ENCODE measurements at places on chromosomes 16 and 17.

DNA sequence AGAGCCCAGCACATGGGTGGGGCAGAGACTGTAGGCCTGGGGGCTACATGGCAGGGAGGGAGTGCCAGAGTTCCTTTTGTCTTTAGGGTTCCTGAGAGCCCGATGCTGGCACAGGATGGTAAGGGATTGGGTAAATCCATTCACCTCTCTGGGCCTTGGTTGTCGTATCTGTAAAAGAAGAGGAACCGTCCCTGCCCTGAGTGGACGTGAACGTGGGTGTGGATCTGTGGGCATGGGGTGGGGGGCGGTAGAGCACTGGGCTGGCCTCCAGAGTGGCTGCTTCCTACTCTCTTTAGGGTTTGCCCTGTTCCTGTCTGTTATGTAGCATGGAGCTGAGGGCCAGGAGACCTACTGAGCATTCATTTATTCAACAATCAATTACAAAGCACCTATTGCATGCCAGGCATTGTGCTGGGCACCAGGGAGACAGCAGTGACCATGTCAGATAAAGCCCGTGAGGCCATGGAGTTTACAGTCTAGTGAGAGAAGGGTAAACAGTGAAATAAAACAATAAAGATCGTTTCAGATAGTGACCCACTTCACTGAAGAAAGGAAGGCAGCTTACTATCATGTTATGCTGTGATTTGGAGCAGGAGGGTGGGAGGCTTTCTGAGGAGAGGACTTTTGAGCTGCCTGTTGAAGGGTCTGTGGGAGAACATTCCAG is 13.1 kb upstream of the TCAP start:
- no peak for DNase-seq

- no peak for DNase-seq
Measured at GRCh38 chr17:78412403-78412802, 34.0 kb downstream of the PGS1 start.

DNA sequence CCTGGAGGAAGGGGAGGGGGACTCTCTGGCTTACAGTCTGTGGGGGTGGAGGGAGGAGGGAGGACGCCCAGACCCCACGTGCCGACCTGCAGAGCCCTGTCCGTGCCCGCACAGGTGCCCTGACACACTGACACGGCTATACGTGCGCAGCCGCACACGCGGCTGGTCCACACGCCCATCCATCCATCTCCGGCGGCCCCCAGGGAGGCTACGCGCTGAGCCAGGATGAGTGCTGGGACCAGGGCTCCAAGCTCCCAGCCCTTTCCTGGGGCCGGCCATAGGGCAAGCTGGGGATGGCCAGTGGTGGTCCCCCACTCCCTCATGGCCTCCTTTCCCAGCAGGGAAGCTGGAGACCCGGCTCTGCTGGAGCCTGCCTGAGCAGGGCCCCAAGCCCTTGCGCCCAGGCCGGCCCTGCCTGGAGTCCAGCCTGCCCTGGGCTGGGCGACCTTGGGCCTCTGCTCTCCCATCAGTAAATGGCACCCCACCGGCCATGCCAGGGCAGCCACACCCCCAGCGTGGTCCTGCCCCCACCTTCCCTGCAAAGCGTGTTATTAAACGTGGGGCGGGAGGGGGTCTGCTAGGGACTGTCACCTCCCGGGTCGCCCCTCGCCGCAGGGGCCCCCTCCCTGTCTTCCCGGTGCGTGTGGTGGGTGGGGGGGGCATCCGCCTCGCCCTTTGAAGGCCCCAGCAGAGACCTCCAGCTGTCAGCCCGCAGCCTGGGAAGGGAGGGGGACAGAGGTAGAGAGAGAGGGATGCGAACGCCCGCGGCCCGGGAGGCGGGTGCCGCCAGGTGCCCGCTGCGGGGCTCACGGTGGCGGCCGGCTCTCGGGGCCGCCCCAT is 863 bp downstream of the CASKIN1 start:
- no peak for DNase-seq

DNA sequence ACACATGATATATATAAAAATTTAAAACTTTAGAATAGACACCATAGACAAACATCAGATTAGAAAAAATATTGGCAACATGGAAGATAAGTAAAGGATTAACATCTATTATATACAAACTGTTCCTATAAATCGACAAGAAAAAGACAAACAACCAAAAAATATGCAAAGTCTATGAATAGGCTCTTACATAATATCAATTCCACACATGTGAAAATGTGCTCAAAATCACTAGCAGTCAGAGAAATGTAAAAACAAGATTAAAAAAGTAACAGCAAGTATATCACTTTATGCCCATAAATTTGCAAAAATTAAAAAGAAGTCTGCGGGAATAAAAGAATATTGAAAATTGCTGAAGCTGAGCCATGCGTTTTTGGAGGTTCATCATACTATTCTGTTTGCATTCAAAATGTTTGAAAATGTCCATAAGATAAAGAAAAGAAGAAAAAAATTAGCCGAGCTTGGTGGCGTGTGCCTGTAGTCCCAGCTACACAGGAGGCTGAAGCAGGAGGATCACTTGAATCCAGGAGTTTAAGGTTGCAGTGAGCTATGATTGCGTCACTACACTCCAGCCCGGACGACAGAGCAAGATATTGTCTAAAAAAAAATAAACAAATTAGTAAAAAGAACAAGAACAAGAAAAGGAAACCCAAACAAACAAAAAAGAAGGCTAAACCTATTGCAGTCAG is 11.2 kb upstream of the ERN2 start:
- DNase-seq: no peak

DNA sequence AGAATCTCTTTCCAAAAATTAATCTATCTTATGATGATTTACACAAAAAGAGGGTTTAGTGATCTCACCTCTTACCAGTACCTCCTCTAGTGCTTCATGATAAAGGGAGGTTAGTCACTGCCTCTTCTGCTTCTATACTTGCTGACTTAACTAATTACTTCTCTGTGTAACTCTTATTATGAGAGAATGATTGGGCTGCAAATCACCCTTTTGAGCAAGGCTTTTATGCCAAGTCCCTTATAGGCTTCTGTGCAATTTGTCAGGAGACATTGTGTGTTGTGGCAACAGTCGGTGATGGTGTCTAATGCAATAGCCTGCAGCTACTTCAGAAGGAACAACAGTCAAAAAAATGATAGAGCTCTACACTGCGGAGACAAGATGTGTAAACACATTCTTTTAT is 1568.1 kb upstream of the GOT2 start:
- no peak for DNase-seq

GRCh38 chr17:73255671-73256181 is 6.0 kb downstream of the CPSF4L start:
- DNase-seq: no peak

DNA sequence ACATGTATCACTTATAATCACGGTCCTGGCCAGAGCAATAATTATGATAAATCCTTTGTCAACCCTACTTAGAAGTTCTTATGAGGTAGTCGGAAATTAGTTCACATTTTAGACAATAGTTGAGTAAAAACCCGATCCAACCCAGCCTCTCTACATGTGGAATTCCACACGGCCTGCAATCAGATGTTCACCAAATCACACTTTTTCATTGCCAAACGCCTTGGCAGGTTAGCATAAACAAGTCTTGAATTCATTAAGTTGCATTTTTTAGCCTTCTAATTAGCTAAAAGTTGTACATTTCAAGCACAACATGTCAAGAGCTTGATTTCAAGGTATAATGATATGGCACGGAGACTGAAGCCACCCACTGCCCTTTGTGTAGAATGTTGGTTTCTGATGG is 65.3 kb downstream of the FOXL1 start:
- no peak for DNase-seq

DNA sequence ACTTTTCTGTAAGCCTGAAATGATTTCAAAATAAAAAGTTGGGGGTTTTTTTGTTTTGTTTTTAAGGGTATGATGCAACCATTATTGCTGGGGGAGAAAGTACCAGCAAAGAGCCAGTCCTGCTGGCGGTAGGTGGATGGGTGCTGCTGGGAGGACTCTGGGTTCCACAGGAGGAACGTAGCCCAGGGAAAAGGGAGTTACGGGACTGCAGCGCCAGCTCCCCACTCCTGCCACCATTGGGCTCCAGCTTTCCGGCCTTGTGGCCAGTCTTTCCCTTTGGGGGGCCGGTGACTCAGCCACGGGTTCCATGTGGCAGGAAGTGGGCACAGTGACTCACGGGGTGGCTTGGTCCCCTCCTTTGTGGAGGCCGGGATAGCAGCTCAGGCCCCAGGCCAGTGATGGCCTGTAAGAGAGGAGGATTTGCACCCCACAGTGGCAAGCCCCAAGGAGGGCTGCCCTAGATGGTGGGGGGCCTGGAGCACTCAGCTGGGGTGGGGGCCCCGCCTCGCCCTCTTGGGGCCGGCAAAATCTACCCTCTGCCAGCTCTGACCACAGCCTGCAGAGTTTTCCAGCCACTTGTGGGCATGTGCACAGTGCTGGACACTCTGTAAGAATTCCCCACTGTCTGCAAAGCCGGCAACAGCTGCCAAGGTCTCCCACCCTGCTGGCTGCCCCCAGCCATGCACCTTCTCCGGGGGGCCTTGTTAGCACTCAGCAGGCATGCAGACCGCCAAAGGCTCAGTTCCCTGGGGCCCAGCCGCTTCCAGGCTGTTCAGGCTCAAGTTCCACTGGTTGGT is 30.4 kb downstream of the SOCS3 start:
- DNase-seq: no peak

DNA sequence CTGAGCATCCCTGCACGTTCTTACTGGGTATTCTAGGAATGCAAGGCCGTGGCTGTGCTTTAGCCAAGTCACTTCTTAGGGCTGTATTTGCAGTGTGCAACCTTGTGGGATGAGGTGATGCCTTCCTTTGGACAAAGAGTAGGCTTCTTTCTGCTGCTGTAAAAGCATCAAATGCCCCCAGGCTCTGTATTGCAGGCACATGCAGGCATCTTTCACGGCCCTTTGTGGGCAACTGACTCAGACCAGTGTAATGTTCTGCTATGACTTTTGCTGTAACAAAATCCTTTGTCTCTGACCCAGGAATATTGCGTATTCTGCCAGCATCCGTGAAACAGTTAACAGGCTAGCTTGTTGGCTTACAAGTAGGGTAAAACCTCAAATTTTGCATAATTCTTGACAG is 30.9 kb upstream of the GCSH start:
- DNase-seq: no peak

- no peak for DNase-seq
Measured at GRCh38 chr16:65655802-65656201, 533.9 kb upstream of the CDH11 start.

- DNase-seq: no peak
Measured at GRCh38 chr16:66278604-66279262, 87.8 kb upstream of the CDH5 start.

DNA sequence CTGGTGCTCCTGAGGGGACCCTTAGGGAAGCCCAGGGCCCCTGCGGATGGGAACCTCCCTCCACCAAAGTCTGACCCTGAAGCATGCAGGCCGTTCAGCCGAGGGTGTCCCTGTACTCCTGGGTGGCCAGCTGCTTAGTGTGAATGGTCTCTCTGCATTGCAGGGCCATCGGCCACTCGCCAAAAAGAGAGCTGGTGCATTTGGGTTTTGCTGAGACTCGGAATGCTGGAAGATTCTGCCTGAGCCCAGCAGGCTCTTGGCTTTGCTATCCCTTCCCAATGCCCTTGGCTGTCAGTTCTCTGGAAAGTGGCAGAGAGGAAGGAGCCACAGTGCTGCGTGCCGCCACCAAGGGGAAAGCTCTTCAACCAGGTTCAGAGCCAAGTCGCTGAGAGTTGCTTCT is 2.8 kb downstream of the MEOX1 start:
- DNase-seq: no peak

GRCh38 chr16:75322740-75323139 is 71.3 kb upstream of the BCAR1 start:
- DNase-seq: no peak

DNA sequence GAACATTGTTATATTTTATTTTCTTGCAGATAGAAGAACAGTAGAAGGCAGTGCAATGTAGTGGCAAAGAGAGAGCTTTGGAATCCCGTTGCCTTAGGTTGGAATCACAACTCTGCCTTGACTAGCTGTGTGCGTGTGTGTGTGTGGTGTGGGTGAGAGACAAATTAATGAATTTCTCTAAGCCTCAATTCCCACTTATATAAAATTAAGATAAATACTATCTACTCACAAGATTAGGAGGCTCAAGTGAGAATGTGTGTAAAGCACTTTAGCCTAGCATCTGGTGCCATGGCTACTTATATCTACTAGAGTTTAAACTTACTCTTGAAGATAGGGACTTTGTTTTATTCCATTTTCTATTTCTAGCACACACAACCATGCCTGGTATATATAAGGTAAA is 12.8 kb downstream of the CPD start:
- no peak for DNase-seq

- DNase-seq: no peak
Measured at GRCh38 chr17:57331423-57331822, 75.1 kb downstream of the MSI2 start.

GRCh38 chr17:15255713-15256454 is 9.2 kb downstream of the PMP22 start:
- no peak for DNase-seq

DNA sequence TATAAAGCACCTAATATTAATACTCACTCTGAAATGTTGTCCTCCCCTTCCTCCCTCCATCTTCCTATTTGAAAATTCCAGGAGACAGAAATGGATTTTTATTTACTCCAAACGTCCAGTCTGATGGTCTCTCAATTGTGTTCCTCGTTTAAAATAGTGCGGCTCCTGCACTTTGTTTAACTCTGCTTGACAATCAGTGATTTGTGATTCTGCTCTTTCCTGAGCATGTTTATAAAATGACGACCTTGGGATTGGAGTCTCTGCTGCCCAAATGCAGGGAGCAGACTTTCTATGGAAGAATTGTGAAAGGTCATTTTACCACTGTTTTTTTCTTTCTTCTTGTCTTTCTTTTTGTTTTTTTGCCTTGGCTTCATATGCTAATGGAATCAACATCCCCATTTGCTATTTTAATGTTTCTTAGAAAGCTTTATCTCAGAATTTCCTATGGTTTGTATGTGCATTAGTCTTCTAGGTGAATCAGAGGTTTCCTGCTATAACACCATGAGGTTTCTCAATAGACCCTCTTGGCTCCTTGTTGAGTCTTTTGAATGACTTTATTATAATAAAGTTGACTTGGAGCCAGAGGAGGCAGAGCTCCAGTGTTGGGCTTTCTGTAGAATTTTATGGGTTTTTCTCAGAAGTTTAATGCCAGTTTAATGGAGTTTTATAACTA is 376.5 kb downstream of the CDH11 start:
- no peak for DNase-seq

GRCh38 chr16:31487720-31488467 is 5.0 kb downstream of the SLC5A2 start:
- no peak for DNase-seq

DNA sequence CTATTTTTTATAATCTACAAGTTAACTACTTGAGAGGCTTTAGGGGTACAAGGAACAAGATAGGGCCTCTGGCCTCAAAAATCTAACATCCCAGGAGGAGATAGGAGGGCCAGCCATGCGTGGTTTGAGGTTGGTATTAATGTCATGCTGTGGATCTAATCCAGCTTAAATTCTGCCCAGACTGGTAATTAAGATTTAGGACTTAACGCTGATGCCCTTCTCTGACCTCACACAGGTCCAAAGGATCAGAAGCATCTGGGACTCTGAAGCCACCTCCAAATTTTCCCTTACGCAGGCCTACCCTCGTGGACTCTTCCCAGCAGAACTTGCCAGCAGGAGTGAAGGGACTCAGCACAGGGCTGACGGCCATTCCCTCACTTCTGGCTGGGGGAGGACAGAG is 15.1 kb downstream of the SLC6A4 start:
- no peak for DNase-seq

GRCh38 chr16:3179651-3180050 is 8.4 kb upstream of the OR1F1 start:
- no peak for DNase-seq

Data from fibroblast of skin of left biceps (primary cell).